ENCODE measurements at places on chromosomes 16 and 17.
A peak's percentile ranks its signal among the peaks of the same experiment; 100 is the strongest.

- DNase-seq = no peak
Measured at GRCh38 chr16:46937536-46937935, 35.9 kb downstream of the DNAJA2 start.

DNA sequence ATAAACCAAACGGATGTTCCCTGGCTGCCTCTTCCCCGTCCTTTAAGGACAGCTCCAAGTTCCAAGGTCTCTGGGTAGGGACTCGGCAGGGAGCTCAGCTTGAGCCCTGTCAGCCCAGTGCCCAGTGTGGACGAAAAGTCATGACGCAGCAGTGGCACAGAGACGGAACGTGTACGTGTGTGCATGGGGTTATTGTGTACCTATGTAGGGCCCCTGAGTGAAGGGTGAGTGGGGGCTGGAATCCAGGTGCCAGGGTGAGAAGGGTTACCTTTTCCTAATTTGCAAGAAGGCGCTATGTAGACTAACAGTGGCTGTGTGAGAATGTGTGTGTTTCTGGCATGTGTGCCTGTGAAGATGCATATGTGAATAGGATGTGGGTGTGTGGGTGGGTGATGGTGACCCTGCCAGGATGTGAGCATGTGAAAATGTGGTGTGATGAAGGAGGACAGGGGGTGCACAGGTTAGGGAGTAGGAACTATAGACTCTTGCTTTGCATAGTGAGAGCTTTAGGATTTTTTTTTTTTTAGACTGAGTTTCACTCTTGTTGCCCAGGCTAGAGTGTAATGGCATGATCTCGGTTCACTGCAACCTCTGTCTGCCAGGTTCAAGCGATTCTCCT is 6.0 kb downstream of the SCN4A start:
- DNase-seq = no peak

DNA sequence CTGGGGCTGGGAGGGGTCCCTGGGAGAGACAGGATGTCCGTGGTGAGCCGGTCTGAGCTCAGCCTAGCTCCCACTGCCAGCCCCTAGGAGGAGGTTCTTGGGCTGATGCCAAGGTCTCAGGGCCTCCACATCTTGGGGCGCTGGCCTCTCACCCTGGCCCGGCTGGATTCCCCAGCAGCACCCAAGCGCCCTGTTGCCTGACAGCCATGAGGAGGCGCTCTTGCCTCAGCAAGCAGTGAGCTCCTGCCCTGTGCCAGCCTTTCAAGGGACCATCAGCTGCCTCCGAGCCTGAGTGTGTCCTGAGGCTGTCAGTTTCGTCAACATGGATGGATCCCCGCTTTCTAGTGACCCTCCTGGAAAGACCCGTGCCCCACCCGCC is 234.9 kb upstream of the CIBAR2 start:
- no peak for DNase-seq

DNA sequence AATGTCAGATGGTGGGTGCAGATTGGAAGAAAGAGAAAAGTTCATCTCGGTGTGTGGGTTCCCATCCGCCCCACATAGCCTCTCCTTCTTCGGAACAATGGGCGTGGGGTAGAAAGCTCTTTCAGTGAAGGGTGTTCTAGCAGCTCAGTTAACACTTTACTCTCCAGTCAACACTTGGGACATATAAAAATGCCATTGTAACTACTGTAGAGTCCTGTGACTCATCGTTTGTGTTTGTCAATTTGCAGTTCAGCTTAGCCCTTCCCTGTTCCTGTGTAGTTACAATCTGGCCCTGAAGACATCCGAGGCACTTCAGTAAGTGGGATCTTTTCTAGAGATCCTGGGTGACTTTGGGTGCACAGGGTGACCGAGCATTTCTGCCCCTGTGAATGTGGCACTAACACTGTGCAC is 11.5 kb upstream of the CLEC18C start:
- peak; percentile 19 for DNase-seq

DNA sequence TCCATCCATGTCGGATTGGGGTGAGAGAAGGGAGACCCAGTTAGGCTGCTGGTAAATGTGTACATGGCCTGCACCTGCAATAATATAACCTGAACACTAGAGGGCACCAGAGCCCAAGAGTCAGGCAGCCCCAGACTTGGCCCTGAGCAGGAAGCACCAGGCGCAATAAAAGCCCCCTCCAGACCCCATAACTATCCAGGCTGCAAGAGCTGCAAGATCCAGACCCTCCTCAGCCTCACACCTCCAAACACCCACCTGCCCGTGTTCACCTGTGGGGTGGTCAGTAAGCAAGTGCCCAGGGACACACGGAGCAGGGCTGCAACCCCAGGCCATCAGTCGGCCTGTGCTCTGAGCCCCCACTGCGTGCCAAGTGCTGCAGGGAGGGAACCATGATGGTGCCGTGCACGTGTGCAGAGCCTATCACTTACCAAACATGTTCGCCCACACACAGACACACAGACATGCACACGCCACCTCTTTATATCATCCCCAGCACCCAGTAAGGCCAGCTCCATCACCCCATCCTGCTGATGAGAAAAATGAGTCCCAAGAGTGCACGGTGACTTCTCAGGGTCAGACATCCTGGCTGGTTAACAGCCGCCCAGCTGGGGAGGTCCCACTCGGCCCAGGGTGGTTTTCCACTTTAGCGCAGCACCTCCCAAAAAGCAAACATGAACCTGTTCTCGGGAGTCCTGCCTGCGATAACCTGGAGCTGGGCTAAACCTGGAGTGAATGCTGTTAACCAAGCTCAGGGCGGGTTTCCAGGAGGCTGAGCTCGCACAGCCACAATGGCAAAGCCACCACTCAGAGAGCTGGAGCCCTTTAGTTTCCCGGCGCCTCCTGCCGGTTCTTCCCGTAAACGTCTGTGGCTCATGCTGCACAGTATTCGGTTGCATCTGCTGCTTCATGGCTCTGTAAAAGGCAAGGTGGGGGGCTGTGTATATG is 439.8 kb downstream of the SOX9 start:
- DNase-seq = peak; percentile 23

DNA sequence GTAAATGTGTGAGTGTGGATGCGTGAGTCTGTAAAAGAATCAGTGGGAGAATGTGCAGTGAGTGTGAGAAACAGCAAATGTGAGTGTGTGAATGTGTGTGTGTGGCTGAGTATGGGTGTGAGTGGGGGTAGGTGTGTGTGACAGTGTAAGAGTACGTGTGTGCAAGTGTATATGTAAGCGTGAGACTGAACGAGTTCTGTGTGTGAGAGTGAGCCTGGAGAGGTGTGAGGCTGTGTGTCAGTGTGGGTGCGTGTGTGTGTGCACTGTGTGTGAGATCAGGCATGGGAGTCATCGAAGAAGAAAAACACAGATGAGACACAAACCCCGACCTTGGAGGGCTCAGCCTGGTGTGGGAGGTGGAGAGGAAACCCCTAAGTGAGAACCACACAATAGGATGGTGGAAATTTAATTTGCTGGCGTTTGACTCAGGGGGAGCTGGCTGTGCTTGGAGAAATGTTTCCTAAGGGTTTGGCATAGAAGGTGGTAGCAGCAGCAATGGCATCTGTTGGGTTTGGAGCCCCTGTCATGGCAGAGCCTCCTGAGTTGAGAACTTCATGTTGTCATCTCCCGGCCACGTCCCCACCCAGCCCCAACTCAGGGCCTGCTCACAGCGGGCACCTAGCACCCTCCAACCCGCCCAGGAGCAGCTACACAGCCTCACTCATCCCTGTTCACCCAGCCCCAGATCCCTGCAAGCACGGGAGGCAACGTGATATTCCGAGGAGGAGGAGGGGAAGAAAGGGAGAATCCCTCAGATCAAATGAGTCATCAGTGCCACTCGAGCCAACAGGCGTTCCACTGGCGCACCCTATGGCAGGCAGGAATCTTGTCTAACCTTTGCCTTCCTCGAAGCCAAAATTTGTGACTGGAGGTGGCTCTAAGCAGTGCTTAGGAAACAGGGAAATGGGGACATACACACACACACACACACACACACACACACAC is 14.3 kb upstream of the NUBP1 start:
- DNase-seq = peak; percentile 56

GRCh38 chr17:83054518-83055125 is 24.8 kb upstream of the METRNL start:
- no peak for DNase-seq

- DNase-seq = no peak
Measured at GRCh38 chr16:17204206-17204605, 266.6 kb downstream of the XYLT1 start.

- peak; percentile 83 for DNase-seq
Measured at GRCh38 chr17:65750631-65751115, 189.2 kb upstream of the AXIN2 start.

GRCh38 chr17:78781104-78781892 is 775 bp downstream of the CYTH1 start:
- no peak for DNase-seq

DNA sequence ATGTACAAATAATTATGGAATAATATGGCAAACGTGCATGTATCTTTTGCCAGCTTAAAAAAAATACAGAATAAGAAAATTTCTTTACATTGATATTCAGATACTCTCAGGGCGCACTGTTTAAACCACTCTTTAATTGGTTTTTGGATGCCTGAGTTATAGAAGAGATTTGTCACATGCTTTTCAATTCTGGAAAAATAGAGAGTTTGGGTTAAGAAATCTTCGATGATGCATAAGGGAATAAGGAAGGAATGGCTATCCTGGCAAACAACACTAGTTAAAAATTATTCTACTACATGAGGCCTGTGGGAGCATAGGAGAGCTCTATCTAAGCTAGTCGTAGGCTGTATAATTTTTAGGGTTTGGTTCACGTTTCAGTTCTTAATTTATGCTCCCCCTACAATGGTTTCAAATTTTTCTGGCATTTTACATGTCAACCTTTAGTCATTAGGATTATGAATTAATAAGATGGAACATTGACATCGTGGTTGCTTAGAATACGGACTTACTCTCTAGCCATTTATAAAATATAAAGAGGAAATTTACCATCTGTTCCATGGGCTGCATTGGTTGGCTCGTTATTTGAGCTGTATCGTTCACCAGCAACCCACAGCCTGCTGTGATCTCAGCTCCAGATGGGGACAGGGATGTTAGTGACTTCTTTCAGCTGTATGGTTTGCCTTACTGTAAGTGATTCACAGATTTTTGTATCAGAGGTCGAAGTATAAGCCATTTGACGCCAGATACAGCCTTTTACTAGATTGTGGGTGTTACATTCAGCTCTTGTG is 15.9 kb downstream of the NARF start:
- DNase-seq = no peak

DNA sequence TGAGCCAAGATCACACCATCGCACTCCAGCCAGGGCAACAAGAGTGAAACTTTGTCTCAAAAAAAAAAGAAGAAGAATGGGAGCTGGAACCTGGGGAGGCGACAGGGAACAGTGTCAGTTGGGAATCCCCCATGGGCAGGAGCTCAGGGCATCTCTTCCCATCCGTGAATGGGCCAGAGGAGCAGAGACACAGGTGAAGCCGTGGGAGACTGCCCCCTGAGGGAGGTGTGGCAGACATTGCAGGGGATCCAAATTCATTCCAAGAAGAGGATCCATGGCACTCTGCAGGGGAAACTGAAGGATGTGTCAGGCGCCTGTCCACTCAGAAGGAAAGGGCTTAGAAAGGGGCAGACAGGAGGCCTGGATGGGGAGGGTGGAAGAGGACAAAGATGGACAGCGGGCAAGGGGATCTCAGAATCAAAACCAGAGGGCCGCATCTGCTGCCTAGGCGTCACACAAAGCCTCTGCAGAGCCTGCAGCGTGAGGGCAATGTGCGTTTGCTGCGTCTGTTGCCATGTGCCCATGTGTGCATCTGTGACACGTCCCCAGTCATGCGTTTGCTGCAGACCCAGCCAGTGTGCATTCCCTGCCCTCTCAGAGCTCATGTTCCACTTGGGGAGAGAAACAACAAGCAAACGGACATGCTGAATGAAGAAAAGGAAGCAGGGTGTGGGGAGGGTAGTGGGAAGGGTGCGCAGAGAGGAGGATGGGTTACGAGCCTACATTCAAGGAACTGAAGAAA is 30.6 kb upstream of the TNRC6C start:
- no peak for DNase-seq

DNA sequence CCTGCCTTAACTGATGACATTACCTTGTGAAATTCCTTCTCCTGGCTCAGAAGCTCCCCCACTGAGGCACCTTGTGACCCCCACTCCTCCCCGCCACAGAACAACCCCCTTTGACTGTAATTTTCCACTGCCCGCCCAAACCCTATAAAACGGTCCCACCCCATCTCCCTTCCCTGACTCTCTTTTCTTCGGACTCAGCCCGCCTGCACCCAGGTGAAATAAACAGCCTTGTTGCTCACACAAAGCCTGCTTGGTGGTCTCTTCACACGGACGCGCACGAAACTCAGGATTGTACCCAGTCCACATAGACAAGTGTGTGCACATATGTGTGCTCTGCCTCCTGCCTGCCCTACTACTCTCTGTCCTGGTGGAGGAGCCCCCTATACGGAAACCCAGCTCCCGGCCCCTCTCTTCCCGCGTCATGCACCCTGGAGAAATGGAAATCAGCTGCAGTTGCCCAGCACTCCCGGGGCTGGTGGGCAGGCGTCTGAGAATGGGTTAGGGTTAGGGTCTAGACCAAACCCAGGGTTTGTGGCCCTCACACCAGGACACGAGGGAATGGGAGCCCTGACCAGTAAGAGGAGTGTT is 2.4 kb upstream of the RHBDF1 start:
- DNase-seq = no peak

DNA sequence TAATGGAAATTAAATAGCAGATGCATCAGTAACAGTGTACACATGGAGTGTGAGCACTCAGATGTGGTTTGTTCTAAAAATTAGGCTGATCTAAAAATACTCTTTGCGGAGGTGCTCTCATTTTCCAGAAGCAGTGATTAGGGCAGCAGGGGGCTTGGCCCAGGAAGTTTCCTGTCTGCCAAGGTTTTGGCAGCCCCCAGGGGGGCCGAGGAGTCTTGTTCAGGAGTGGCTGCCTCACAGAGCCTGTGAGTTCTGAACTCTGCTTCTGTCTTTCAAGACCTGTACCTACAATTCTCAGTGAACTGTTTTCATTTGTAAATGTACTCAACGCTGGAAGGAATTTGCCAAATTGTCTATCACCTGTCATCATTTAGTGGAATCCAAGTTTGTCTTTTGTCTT is 388.4 kb upstream of the CDH11 start:
- DNase-seq = no peak

DNA sequence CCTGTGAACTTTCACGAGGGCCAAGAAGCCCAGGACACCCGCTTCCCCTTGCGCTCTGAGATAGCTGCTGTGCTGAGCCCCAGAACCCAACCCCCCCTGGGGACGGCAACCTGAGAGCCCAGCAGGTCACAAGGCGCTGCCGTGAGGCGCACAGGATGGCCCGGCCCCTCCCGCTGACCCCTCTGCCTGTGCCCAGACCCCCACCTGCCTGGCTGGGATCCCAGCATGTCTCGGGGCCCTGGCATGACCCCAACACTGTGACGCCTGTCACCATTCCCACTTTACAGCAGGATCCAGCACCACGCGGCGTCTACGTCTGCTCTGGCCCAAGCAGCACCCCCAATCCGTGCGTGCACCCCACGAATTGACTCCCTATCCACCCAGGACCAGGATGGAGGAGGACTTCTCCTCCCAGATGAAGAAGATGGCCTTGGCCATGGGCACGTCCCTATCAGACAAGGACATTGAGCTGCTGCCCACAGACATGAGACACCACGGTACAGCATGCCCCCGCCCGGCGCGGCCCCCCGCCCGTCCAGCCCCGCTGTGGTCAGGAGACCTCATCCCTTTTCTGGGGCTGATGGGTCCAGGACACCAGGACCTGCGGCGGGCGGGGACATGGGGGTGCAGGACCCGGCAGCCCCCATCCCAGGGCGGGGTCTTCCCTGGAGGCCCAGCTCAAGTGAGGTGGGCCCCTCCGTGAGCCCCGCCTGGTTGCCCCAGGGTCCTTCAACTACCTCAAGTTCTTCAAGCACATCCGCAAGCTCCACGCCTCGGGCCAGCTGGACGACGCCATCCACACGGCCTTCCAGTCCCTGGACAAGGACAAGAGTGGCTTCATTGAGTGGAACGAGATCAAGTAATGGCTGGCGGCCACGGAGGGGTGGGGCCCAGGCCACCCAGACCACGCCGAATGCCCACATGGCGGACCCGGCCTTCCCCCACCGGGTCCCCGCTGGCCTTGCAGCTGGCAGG is 15.1 kb upstream of the AATK start:
- DNase-seq = no peak
